ENCODE measurements at places on chromosomes 2 and 18.

DNA sequence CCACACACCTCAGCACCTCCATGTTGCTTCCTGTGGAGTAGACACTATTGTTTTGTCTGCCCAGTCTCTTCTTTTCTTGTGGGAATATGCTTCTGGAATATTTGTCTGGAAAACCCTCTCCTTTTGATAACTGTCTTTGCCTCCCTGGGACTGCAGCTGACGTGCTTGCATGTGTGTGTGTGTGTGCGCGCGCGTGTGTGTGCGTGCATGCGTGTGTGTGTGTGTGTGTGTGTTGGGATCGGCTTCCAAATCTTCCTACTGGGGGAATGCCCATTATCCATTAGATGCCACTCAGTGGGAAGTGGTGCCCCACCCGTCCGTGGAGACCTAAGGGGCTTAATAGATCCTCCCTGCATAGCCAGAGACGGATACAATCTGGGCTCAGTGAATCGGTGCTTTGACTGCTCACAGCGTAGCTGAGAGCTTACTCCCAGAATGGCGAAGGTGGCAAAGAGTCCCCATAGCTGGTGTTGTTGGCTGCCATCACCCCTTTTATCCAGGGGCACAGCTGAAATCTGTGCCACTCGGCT is 86.9 kb downstream of the RRM2 start:
- no peak for DNase-seq

GRCh38 chr18:38250971-38251370 is 685.4 kb upstream of the CELF4 start:
- no peak for DNase-seq

- DNase-seq: no peak
These were observed 40.7 kb upstream of the CABLES1 start for GRCh38 chr18:23094411-23095190.

GRCh38 chr18:77857678-77858655 is 608.3 kb downstream of the GALR1 start:
- DNase-seq: no peak

DNA sequence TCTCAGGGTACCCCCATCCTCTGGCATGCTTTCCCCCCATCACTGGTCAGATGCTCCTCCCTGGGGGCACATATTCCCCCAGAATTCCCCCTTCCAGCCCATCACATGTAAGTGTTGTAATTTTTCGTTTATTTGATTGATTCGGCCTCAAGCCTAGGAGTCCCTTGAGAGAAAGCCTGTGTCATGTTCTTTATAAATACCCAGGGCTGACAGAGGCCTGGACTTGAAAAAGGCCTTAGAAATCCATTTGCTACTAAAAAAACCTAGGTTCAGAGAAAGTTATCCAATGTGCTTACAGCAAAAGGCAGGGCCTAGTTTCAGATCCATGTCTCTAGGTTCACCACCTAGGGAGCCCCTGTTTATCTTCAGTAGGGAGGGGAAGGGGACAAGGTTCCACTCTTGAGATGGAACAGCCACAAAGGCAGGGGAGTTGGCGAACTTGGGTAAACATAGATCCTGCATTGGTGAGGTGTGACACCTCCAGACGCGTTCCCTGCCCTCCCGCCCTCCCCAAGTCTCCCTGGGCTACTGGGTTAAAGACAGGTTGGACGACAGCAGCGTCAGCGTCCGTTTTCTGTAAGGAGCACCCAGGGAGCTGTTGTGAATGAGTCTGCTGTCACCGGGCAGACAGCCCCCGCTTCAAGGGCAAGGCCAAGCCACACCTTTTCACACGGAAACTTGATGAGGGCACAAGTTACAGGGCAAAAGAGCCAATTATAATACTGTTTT is 147.8 kb downstream of the EN1 start:
- no peak for DNase-seq

- no peak for DNase-seq
These were observed 1539.8 kb upstream of the PIK3C3 start for GRCh38 chr18:40415176-40415791.

DNA sequence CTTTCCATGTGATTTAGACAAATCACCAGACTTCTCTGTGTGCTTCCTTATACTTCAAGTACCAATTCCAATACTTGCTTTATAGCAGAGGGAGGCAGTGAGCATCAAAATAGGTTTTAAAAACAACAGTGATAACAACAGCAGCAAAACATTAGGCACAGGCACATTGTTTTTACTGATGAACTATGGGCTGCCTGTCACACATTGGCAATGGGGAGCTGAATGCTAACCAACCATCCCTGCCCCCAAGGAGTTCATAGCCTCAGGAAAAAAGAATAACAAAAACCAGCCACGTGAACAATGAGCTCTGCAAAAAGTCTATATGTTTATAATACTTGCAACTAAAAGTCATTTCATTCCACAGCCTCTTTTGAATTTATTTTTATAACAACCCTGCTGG is 287.9 kb upstream of the TRIB2 start:
- DNase-seq: no peak

- no peak for DNase-seq
These were observed 119.6 kb upstream of the SLC38A11 start for GRCh38 chr2:165074884-165075283.

- no peak for DNase-seq
These were observed 39.1 kb downstream of the CAPN13 start for GRCh38 chr2:30768036-30768686.

- DNase-seq: no peak
These were observed 123.0 kb upstream of the FANCL start for GRCh38 chr2:58364098-58364497.

GRCh38 chr2:120779781-120780283 is 44.2 kb downstream of the GLI2 start:
- no peak for DNase-seq

DNA sequence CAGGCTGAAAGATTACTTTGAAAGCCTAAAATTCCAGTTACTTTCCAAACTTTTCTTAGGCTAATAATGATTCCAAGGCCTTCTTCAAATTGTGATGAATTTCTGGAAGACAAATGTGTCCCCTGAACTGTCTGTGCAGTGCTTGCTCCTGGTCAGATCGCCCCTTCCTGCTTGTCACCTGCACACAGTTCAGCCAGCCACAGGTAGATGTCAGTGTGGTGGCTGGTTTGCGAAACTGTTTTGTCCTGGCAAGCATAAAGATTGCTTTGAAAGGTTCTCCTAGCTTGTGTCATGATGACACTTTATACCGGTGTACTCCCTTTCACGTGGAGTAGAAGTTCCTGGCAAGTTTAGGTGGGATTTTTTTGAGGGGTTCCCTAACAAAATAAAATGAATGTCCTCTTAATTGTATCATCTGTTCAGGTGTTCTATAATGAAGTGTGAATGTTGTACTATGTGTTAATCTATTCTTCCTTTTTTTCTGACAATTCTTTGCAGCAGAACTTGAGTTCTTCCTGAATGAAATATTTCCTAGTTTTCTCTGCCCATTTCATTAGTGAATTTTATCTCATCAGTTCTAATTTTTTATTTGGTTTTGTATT is 298.8 kb downstream of the ZNF407 start:
- no peak for DNase-seq

DNA sequence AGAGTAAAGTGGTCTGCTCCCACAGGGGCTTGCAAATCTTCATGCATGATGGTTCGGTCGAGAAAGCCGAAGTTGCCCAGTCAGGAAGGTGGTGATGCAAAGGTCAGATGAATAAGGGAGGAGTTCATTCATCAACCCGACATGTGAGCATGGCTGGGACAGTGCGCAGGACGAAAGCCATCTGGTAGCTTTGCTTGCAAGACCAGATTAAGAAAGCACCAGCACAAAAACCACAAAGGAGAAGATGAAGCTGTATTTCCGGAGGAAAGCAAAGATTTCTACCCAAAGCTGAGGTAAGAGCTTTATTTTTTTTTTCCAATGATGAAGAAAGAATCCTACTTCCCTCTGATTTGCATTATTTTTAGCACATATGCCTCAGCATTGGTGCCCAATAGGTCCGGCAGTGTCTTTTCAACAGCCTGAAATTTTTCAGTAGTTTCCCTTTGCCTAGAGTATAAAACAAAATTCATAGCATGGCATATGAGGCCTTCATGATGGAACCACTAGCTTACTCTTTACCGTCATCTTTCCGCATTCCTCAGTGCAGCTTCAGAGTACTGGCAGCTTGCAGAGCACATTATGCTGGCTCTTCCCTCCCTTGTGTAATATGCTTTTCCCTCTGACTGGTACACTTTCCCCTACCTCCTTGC is 112.0 kb upstream of the THOC1 start:
- no peak for DNase-seq

DNA sequence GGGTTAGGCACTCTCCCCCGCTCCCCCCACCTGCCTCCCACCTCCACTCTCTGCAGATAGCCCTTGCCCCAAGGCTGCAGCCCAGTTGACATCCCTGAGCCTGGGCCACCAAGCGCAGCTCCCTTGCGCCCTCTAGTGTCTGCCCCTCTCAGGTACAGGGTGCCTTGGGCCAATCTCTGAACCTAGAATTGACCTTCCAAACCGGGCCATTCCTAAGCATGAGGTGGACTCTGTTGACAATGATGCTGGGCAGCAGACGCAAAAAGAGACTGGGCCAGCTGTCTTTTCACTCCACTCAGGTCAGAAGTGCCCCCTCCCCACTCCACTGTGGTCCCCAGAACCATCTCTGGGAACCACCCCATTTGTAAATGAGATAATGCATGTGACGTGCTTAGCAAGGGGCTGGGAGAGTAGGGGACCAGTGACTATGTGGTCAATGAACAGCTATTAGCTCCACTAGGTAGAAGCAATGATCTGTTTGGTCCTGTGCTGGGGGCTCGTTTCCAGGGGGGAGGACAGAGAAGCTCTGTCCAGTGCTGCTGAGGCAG is 43.3 kb upstream of the PLB1 start:
- peak; percentile 71 for DNase-seq

- no peak for DNase-seq
These were observed 160.0 kb downstream of the BCL2 start for GRCh38 chr18:63159590-63159989.

GRCh38 chr18:6566338-6566911 is 151.7 kb upstream of the L3MBTL4 start:
- DNase-seq: no peak

- no peak for DNase-seq
These were observed 16.7 kb upstream of the STAT1 start for GRCh38 chr2:191030521-191031154.

- peak; percentile 1 for DNase-seq
These were observed 108.7 kb downstream of the ZBTB7C start for GRCh38 chr18:48300463-48300961.

DNA sequence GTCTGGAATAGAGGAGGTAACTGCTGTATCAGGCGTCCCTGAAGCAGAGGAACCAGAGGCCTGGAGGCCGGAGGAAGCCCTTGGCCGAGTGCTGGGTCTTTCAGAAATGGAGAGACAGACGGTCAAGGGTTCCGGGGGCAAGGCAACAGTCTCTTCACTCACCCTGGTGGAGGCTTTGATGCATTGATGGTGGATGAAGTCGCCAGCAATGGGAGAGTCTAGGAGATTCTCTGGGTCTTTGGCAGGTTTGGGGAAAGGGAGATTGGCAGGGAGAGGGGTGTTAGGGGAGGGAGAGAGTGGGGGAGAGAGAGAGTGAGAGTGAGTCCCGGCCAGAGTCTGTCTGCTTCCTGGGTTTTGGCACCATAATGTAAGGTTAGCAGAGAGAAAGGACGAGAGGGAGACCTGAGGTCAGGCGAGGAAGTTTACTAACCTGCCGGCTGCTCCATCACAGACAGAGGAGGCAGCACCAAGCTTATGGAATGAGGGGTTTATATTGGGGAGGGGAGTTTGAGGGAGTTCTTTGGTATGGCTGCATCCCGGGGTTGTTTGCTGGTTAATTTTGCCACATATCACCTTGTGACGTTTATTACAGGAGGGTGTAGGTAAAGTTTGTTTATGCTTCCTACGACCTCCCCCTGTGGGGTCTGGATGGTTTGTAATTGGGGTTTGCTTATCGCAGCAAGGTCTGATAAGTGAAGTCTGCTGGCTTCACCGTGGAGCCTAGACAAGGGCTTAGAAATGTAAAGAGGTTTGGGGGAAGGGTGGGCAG is 19.6 kb downstream of the COMMD1 start:
- no peak for DNase-seq

- no peak for DNase-seq
These were observed 39.1 kb downstream of the STK17B start for GRCh38 chr2:196131949-196132925.

GRCh38 chr2:198917926-198918720 is 539.6 kb downstream of the SATB2 start:
- no peak for DNase-seq

DNA sequence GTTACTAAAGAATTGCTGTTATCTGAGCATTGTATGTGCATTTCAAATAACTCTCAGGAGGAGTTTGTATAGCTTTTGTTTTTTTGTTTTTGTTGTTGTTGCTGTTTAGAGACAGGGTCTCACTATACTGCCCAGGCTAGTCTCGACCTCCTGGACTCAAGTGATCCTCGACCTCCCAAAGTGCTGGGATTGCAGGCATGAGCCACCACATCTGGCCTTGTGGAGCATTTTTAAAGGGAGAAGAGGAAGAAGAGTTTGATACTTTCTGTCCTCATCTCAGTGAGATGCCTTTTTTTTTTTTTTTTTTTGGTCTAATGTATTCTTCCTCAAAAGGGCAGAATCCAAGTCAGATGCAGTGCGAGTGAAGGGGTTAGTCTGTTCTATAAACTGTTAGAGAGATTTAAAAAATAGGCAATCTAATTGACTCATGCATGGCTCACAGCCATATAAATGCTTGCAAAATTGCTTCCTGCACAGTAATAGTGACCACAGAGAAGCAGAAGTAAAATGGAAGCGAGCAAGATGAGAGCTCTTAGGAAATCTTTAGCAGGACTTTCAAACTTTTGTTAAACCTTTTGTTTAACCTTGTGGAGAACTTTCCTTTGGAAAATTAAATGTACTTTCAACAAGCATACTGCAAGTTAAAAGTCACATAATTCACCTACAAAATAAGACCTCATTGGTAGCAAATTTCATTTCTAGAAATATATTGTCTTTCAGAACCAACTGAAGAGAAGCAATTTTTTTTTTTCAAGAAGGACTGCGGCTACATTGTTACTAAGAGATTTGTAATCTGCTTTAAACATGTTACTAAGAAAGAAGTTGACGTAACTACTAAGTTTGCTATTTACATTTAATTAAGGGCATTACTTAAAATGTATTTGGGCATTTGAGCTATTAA is 52.3 kb upstream of the ROCK1 start:
- DNase-seq: no peak

DNA sequence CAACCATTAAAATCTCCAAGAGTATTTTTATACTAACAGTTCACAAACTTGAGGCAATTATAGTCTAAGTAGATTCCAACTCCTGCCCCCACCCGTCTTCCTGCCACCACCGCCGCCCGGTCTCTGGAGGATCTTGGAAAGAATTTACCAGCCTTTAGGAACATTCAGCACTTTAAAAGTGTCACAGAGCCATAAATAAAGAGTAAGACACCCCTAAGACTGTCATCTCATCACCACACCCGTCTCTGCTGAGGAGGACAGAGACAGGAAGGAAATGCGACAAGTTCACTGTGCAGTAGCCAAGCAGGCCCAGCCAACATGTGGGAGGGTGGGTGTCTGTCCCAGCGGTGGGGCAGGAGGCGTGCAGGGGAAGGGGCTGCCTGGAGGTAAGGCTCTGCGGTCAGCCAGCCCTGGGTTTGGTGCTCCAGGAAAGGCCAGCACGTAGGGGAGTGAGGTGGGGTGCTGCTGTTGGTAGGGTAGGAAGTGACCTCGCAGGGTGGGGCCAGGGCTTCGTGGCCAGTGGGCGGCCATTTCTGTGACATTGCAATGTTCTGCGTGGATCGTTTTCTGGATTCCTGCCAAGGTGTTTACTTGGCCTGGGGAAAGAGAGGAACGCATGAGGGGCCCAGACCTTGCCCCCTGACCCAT is 111.6 kb downstream of the FAM210A start:
- no peak for DNase-seq

All from stimulated activated CD4-positive, alpha-beta T cell treated with anti-CD3 and anti-CD28 coated beads, Interleukin-12 subunit alpha, Interleukin-12 subunit beta, amount 100 ng/mL, for 48 hours (primary cell).